ENCODE measurements at places on chromosomes 12 and 14.

GRCh38 chr12:47903151-47903611 lies 1.6 kb downstream of the VDR start:
- no peak for DNase-seq

DNA sequence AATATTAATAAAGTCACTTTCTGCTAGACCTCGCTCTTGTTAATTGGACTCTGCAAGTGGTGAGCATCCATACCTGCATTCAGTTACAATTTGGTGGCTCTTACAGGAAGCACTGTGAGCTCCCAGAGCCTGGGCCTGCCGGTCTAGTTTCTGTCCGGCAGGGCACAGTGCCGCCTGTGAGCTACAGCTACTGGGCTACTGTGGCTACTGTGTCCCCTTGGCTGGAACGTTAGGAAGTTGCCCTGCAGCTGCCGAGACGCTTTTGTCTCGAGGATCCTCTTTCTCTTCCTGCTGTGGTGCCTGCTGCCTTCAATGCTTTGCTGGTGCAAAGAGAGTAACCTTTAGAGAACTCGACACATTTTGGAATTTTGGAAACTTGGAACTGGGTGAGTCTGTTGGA lies 44.6 kb upstream of the PTGDR start:
- DNase-seq: no peak

DNA sequence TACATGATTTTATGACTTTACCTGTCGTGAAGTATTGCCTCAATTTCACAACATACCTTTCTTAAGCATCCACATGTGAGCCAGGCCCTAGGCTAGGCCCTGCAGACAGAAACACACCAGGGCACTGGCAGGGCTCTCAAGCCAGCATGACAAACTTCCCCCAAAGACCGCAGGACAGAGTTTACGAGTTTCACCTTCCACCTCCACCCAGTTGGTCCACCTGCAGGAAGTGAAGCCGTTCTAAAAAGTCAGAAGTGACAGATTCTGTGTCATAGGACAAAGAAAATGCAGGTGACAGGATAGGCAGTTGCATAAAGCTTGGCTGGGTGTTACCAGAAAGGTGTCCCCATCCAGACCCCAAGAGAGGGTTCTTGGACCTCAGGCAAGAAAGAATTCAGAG lies 382.3 kb downstream of the PCNX1 start:
- no peak for DNase-seq

DNA sequence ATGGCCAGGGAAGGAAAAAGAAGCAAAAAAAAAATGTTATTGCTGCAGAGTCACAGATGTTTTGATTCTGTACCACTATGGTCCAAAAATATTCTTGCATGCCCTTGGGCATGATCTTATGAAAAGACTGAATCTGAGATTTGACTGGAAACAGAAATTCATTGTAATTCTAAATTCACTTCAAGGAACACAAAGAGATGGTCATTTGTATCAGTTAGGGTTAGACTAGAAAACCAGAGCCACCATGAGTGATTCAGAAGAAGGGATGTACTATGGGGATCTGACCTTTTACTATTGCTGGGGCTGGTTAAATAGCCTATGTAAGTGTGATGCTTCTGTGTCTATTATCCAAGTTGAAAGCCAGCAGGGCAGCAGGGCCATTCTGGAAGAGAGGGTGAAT lies 5.2 kb downstream of the TMTC1 start:
- no peak for DNase-seq

DNA sequence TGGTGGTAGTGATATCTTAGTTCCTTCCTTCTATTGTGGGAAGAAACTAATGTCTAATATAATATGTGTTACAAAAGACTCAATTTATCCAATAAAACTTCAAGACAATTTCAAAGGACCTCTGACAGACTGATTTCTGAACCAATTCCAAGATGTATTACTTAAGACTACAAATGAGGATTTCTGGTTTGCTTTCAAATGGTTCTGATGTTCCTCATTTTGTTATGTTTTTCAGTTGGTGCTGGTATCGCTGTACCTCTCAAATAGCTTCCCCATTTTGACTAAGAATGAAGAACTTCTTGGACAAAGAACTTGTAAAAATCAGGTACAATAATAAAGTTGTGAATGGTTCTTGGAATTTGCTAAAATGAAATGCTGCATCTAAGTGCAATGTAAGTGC lies 19.4 kb upstream of the MBIP start:
- DNase-seq: no peak

DNA sequence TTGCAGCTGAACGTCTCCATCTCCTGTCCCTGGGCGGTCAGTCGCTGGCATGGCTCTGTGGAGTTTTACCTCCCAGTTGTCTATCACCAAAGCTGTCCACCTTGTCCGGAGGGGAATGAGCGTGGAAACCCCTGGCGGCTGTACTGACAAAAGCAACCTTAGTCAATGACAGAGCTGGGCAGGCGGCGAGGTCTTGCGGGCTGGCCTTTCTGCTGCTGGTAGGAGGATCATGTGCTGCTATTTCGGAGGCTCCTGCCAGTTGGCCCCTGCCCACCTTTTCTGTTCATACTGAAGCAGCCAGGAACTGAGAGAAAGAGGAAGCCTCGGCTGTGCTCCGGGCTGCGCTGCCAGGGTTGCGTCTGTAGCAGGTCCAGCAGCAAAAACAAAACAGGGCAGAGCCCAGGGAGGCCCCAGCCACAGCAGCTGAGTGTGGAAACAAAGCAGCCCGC lies 57.7 kb downstream of the HMGA2 start:
- no peak for DNase-seq

GRCh38 chr14:65359503-65359902 lies 53.0 kb upstream of the FUT8 start:
- no peak for DNase-seq

DNA sequence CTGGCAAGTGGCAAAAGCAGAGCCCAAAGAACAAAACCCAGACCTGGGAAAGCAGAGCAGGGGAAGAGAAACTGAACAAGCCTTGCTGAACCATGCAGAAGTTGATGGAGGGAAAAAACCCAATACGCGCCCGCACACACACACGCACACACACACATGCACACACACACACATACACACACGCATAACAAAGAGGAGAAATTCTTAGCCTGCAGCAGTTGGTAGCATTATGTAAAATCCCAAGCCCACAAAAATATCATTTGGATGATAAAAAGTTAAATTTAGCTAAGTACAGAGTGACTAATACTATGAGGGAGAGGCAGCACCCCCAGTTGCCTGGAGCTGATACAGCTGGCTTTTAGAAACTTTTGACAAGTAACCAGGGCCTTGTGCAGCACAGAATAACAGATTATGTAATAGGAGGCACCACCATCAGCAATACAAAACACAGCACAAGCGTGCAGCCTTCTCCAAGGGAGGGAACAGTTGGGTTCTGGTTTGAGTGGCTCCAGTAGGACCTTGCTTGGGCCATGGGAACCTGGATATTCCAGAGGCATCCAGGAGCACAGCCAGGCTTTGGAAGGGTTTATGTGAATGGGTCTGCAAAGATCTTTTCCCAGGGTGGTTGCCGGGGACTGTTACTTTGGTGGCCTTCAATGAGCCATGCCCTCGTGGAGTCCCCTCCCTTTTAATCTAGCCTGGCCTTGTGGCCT lies 35.3 kb downstream of the PITPNM2 start:
- no peak for DNase-seq

- DNase-seq: no peak
These were observed 400.2 kb upstream of the OR4E1 start for GRCh38 chr14:22073801-22074200.

GRCh38 chr12:55955800-55956508 lies 9.9 kb downstream of the PMEL start:
- no peak for DNase-seq

DNA sequence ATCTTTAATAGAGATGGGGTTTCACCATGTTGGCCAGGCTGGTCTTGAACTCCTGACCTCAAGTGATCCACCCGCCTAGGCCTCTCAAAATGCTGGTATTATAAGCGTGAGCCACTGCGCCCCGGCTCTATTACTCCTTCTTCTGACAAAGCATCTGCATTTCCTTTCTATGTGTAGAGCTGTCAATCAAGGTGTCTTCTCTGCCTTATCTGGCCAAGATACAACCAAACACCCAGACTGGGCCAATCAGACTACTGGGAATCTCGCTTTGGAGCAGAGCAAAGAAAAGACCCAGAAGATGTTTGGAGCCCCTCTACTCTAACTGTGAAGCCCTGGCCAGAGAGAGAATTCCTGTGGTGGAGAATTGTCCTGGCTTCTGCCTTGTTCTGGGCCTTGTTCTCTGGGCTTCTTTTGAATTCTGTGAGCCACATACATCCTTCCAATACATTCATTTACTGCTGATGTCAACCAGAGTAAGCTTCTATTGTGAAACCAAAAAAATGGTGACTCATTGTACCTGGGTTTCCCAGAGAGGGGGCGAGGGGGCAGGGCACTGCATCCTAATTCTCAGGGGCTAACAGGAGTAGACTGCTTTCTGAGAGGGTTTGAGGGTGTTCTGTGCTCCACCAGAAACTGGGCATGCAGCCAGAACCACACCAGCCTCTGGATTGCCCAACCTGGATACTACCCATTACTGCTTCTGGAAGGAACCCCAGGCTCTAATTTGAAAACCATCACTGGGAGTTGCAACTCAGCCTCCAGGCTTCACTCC lies 18.8 kb upstream of the FLVCR2 start:
- DNase-seq: no peak

- DNase-seq: no peak
These were observed 34.6 kb downstream of the FZD10 start for GRCh38 chr12:130196827-130197226.

DNA sequence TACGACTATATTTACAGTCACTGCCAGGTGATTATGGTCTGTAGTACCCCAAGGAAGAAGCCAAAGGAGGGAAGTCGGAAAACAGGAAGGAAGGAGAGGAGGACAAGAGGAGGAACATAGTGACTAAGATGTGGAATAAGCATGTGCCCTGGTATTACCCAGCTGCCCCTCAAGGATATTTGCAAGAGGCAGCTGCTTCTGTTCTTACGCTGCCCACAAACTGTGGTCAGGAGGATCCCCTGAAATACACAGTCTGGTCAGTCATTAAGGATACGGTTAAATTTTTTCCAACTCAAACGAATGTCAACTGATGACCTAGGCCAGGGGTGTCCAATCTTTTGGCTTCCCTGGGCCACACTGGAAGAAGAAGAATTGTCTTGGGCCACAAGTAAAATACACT lies 126.5 kb downstream of the CMAS start:
- no peak for DNase-seq

- DNase-seq: no peak
These were observed 81.5 kb upstream of the MYF6 start for GRCh38 chr12:80625901-80626300.

DNA sequence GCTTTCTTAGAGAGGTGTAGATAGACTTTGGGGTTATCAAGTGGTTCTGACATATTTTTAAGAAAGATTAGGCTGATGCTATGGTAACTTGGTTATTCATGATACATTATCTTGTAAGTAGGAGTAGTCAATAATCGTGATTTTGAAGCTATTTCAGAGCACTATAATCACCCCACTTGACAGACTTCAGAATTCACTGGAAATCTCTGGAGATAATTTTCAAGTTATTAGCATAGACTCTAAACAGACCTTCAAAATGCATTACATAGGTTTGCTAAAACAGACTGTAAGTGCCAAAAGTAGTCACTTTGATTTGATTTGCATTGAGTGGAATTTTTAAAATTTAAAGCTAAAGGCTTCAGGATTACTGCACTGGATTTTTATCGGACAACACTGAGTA lies 74.3 kb downstream of the ERGIC2 start:
- DNase-seq: no peak

DNA sequence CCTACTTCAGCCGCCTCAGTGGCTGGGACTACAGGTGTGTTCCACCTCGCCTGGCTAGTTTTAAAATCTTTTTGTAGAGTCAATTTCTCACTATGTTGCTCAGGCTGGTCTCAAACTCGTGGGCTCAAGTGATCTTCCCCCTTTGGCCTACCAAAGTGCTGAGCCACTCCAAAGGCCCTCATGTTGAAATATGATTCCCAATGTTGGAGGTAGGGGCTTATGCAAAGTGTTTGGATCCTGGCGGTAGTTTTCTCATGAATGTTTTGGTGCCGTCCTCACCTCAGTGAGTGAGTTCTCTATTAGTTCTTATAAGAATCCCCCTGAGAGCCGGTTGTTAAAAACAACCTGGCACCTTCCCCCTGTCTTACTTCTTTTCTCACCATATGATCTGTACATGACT lies 784.6 kb downstream of the TMTC2 start:
- no peak for DNase-seq

DNA sequence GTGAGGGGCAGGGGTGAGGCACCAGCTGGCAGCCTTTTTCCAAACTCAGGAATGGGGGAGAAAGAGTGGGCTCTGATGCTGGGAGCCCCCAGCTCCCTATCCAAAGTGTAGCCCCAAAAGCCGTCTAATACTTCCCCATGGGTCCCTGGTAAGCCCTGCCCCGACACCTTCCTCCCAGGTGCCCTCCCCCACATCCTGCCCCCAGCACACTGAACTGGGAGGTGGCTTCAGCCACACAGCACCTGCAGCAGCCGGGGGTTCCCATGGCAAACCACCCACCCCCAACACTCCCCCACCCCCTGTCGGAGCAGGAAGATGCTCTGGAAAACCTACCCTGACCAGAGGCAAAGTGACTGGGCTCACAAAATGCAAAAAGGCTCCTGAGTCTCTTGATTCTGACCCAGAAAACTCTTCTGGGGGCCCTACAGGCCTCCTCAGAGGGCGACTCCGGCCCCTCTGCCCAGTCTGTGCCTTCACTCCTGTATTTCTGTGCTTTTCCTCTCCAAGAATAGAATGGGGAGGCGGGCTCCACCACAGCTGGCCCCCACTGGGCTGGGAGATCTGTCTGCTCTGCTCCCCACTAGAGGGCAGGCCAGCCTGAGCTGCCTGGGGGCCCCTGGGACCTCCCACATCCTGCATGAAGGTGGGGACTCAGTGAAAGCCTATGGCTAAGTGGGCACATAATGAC lies 81.6 kb downstream of the ITPK1 start:
- DNase-seq: peak; percentile 27

- DNase-seq: no peak
These were observed 32.0 kb upstream of the SOCS2 start for GRCh38 chr12:93540466-93540865.

- no peak for DNase-seq
These were observed 26.3 kb downstream of the SYNE3 start for GRCh38 chr14:95490138-95490509.

DNA sequence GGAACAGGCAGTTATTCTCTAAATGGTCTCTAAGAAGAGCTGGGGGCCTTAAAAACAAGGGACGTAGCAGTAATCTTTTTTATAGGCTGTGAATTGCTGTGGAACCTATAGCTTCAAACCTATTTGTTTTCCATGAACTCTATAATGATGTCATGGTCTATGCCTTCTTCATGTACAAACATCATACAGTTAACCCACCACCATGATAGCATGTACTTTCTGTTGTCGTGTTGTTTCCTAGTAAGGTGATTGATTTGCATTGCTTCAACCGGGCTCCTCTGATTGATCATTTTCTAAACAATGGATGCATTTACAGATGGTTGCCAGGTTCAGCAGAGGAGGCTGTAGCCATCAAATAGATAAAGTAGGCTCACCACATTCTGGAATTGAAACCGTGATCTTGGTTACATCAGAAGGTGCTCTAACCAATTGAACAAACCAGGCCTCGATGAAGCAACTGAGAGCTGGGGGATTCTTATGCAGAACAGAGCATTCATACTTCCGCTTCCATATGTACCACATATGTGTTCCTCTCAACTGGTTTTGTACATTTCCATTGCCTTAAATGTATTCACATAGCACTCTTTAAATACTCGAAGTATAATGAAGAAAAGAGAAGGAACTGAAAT lies 25.6 kb upstream of the PCNX1 start:
- DNase-seq: no peak
